ENCODE measurements at places on chromosomes 6 and 20. TPM values are rescaled to one million over a fixed set of nuclear protein-coding genes. Genes with fewer than 3 reads are reported as not detected.

DNA sequence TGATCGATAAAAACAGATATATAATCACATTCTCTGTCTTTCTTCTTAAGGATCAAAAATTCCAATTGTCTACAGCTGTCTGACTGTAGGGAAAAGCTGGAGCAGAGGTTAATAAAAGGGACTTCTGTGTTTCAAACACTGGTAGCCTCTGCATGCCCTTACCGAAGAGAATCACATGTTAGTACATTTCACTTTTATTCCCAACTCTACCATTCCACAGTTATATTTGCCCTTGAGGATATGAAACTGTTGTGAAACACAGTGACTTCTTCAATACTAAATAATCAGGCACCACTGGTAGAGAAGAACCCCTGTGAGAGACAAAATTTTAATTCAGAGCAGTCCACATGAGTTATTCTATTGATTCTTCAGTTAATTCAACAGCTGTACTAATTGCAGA is 1187.3 kb upstream of the CITED2 start:
- no peak for DNase-seq

DNA sequence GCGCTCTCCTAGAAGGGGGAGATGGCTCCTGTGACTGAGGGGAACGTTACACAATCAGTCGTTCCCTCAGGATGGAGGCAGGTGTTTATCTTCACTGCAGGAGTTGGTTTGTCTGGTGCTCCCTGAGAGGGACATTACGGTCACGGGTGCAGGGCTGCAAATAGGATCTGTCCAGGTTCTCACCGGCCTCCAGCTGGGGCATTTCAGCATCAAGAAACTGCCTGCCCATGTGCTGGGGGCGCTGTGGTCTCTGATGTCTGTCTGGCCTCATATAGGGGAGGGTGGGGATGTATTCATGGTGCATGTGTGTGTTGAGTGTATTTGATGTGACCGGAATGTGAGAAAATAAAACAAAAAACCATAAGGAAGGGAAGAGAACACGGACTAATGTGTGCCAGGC is 77.1 kb downstream of the TBC1D7 start:
- DNase-seq, result no peak

DNA sequence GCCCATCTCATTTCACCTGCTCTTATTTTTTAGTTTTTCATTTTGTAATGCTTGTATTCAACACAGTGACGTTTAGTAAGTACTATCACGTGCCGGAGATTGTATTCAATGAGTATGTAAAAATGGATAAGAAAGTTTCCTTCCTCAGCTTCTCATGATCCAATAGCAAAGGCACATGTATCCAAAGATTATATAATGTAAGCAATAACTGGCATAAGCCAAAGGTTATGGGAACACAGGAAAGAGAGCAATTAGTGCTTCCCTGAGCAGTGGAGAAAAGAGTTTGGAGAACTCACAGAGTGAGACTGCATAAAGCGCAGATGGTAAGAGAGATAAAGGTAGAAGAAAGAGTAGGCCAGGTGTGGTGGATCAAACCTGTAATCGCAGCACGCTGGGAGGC is 21.8 kb upstream of the LTV1 start:
- no peak for DNase-seq

Gene TREM1
- total RNA-seq, result not detected

Gene HLA-DQB1
- 3.8 TPM for total RNA-seq

All from WTC11 (cell line).